ENCODE measurements at places on chromosomes 4 and X.

- no peak for DNase-seq
These were observed 4.4 kb upstream of the PRKX start for GRCh38 chrX:3717742-3718420.

- DNase-seq, result no peak
These were observed 28.2 kb upstream of the ATRX start for GRCh38 chrX:77814210-77814609.

- DNase-seq, result no peak
These were observed 26.7 kb upstream of the BMP2K start for GRCh38 chr4:78749258-78749971.

DNA sequence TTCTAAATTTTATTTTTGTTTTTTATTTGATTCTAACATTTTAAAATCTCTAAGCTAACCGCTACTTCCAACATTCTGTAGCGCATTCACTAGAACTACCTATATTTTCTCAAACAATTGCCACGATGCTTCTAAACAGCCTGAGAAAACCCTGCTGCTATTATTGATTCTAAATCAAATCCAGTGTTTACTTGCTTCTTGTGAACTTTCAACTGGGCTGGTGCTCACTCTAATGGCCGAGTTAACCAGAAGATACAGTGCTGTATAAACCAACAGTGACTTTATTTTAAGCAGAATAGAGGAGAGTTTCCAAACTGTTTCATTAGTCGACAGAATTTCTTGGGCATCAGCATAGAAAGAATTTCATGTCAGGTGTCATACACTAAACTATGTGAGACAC lies 110.3 kb downstream of the DLG3 start:
- no peak for DNase-seq

GRCh38 chr4:164648849-164649212 lies 105.1 kb upstream of the SMIM31 start:
- no peak for DNase-seq

DNA sequence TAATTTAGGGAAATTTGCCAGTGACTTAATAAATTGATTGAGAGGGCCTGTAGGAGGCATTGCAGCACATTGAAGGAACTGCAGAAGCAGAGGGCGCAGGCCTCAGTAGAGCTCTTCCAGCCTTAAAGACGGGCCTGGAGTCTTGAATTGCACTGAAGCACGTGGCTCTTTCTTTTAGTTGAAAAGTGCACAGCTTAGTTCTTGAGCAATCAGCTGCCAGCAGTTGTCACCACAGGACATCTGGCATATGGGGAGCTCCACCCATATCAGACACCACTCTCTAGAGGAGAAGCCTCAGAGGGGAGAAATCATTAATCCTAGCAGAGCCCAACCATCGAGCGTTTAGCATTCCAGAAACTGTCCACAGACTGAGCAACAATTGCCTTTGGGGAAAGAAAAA lies 16.0 kb upstream of the FGF16 start:
- no peak for DNase-seq
